Left ventricle myocardium inferior (tissue), 1 donor: ENCODE measurements at places on chromosomes 4 and X. TPM values are rescaled to one million over a fixed set of nuclear protein-coding genes. Genes with fewer than 3 reads are reported as not detected.

DNA sequence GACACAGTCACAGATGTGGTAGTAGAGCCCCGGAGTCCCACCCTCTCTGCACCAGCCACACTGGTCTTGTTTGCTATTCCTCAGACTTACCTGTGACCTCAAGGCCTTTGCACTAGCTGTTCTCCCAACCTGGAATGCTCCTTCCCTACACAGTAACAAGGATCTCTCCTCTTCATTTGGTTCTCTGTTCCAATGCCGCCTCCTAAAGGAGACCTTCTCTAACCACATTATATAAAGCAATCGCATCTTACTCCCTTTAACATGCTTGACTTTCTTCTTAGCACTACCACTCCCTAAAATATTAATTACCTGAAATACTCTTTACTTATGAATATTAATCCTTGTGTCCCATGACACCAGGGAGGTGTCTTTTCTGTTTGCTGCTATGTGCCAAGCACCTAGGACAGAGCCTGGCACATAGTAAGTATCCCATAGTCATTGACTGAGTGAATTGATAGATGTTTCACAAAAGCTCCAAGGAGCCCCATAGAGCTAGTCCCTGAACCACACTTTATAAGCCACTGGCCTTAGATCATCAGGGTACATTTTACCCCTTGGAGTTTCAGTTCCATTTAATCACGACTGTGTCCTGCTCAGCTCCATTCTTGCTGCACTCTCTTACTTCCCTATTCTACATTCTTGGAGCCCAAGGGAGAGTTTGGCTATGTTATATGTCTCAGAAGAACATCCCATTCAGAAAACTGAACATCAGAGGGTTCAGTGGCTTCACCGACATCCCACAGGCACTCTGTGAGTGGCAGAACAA lies 312.7 kb downstream of the RAB28 start:
- DNase-seq = no peak

DNA sequence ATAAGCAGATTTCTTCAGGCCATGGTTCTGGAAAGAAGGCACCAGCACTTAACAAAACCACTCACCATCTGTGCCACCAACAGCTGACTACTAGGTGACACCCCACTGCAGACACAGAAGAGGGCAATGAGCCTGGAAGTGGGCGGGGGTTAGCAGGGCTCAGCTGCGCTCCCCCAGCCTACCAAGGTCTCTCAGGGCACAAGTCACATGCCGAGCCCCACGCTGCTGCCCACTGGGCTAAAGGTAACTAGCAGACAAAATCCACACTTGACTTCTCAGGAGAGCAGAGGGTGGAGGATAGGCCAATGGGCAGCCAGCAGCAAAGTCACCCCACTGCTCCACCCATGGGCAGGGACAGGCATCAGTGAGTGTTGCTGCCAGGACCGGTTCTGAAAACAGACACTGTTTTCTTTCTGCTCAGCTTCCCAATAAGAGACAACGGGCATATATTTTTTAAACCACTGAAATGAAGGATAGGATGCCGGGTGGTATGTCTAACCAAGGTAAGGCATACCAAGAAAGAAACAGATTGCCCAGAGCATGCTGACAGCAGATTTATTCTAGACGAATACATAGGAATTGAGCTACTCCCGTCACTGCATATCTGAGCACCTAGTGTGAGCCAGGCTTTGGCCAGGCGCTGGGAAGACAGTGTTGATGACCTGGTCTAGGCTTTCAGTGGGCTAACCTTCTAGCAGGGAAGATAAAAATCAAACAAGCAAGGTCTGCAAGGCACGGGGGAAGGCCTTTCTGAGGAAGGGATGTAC lies 20.1 kb downstream of the ACSL1 start:
- DNase-seq = peak; percentile 84

Gene CENPVL1
- not detected for total RNA-seq

DNA sequence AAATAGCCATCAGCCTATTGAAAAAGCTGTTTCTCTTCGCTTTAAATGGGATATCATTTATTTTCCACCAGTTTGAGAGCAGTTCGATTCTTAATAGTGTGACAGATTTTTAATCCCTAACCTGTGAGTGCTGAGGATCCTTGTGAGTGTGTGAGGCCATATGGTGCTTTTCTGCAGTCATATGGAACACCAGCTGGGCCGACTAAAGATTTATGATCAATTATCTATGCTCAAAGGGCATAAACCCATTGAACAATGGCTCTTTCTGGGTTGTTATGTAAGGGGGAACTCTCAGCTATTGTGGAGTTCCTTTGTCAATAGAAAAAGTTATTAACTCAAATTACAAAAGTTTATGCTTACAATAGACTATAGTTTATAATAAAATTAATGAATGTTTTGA lies 1003.6 kb downstream of the FAT4 start:
- DNase-seq = no peak

GRCh38 chrX:17758382-17758781 lies 21.1 kb downstream of the SCML1 start:
- no peak for DNase-seq

Gene HS3ST1
- 2.4 TPM for total RNA-seq

Gene GPR119
- not detected for total RNA-seq

GRCh38 chr4:26764231-26764630 lies 96.4 kb upstream of the STIM2 start:
- DNase-seq = no peak

- no peak for DNase-seq
Measured at GRCh38 chr4:8515316-8516060, 64.7 kb upstream of the GPR78 start.

DNA sequence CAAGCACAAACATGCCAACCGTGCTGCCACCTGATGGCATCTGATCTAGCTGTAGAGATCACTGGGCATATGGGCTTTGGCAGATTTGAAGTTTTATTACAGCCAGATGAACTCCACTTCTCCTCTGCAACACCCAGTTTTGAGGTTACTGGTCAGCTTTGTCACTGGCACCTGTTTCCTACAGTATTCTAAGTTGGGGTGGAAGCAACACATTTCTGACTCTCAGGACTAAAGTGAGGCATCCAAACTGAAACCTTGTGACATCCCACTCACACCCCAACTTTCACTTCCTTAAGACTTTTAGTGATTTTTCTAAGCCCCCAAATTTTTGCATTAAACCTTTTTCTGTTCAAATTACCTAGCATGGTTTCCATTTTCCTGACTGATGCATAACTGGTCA lies 115.1 kb upstream of the PCDH18 start:
- DNase-seq = no peak
